ENCODE measurements at places on chromosomes 7 and 10.

- DNase-seq: no peak
These were observed 142.0 kb upstream of the PRKCQ start for GRCh38 chr10:6721964-6722615.

GRCh38 chr7:44802418-44803025 lies 6.0 kb downstream of the PPIA start:
- DNase-seq: no peak

GRCh38 chr7:31109751-31110150 lies 57.6 kb downstream of the ADCYAP1R1 start:
- DNase-seq: no peak

GRCh38 chr7:18648849-18649758 lies 153.6 kb downstream of the HDAC9 start:
- DNase-seq: no peak

- no peak for DNase-seq
These were observed 3.5 kb upstream of the GNGT1 start for GRCh38 chr7:93902777-93903423.

GRCh38 chr7:26458466-26459145 lies 166.9 kb downstream of the SNX10 start:
- DNase-seq: no peak

GRCh38 chr7:132354527-132354926 lies 221.7 kb downstream of the PLXNA4 start:
- DNase-seq: no peak

DNA sequence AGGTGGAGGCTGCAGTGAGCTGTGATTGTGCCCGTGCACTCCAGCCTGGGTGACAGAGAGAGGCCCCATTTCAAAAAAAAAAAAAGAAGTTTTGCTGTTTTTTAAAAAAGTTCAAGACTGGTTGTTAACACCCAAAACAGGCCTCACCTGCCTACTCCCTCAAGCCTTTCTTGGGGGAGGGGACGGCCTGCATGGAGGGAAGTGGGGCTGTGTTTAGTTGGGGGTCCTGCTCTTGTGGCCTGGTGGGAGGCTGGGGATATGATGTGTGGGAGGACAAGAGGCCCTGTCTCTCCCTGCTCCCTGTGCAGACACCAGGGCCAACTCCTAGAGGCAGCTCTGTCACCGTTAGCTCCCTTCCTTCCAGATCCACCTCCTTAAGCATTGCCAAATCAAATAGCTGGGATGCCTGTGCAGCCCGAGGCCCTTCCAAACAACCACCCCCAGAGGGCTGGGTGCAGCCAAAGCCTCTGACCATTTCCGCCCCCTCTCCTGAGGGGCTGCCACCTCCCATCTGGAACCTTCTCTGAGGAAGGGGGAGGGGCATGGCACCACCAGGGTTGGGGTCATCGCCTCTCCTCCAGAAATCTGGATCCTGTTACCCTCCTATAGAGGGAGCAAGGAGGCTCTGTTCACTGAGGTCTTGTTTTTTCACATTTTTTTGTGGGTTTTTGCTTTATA lies 32.9 kb upstream of the ANKRD2 start:
- no peak for DNase-seq

DNA sequence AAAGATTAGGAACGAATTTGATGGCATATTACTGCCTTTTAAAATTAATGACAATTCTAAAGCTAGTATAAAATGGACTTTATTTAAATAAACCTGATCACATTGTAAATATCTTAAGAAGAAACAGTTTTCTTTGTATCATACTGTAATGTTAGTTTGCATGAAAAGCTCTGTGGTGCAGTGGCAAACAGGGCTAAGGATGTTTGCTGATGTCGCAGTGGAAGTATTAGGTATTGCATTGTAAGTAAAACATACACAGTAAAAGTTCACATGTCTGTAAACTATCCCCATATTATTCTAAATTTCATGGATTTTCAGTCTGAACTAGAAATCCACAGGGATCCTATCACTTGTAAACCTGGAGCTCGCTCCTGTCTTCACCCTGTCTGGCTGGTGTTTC lies 252.6 kb upstream of the ZNF32 start:
- no peak for DNase-seq

DNA sequence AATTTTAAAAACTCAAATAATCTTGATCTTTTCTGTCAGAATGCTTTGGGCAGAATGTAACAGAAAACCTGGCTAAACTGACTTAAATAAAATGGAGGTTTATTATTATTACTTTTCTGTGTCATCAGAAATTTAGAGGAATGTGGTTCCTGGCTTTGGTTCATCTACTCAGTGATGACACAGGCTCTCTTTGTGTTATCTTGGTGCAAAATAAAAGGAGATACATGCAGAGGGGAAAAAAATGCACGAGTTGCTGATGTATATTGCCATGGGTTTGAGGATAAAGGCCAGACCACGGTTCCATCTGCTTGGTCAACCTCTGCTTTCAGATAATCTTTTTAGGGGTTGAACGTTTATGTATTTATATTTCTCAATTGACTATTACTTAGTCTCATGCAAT lies 181.4 kb downstream of the SUGCT start:
- DNase-seq: no peak

DNA sequence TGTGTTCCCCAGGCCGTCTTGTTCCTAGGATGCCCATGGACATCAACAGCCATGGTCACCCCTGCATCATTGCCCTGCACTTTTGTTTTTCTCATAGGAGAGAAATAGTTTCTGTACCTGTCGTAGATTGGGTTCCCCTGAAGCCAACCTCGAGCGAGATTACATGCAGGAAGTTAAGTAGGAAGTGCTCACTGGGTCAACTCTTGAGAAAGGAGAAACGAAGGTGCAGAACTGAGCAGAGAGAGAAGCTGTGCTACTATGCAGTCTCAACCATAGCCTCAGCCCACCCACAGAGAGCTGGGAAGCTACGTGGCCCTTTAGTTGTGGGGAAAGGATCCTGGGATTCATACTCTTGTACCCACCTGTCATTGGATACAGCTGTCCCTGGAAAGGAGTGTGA lies 165.2 kb downstream of the HERPUD2 start:
- no peak for DNase-seq

GRCh38 chr7:51640841-51641240 lies 324.2 kb upstream of the COBL start:
- no peak for DNase-seq

- DNase-seq: peak; percentile 74
These were observed 1.1 kb upstream of the ZNF503 start for GRCh38 chr10:75402486-75403143.

GRCh38 chr7:8190119-8190895 lies 71.7 kb downstream of the ICA1 start:
- peak; percentile 52 for DNase-seq

DNA sequence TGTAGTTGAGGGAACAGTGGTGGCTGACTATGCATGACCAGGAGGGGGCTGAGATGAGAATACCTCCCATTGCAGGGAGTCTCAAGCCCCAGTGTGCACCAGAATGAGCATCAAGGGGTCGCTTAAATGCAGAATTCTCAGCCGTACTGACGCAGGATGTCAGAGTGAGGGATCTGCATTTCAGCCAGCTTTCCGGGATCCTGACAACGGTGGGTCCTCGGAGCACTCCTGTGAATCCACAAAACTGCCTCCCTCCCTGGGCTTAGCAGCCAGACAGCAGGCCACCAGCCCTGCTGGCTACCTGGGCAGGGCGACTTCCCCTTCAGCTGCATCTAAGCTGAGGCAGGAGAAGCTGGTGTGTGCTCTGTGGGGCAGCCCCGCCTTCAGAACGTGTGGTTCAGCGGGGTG lies 21.8 kb upstream of the LOXL4 start:
- no peak for DNase-seq

- no peak for DNase-seq
These were observed 229.2 kb downstream of the TCERG1L start for GRCh38 chr10:131082201-131082850.

- DNase-seq: no peak
These were observed 262.8 kb upstream of the AOAH start for GRCh38 chr7:36986948-36987724.

DNA sequence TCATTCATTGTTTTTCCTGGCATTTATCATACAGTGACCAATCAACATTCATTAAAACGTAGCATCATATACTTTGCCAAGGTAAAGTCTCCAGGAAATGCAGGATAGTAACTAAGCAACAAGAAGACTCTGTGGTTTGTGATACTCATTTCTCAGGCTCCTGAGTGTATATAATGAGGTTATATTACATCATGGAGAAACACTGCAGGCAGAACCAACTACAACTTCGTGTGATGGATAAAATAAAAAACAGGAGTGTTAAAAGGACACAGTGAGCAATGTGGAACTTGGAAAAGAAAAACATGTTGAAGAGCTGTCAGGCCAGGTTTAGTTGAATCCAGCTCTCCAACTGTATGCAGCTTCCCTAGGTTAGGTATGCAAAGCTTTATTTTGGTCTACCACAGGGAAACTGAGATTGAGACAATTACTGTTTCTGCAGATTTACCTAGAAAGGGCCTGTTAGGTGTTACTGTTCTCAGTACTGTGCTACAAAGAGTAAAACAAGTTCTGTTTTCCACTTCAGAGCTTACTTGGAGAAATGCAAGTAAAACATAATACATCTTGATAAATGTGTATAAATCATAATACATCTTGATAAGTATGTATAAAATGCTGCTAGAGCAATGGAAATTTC lies 7.8 kb upstream of the CCNY start:
- DNase-seq: no peak

- DNase-seq: no peak
These were observed 56.7 kb downstream of the VSTM4 start for GRCh38 chr10:49058463-49059255.

DNA sequence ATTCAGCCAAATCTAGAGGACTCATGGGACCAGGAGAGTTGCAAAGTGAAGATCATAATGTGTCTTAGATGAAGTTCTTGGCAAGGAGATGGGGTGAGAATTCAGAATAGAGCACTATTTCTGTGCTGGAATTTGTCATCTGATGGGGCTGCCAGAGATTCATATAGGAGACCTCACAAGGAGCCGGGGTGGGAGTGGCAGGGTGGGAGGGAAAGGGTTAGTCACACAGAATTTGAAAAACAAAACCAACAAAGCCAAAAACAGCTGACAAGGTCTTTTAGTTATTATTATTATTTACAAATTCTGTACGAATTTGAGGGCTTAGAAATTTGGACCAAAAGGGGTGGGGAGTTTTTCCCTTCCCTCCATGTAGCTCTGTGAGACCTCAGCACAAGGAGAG lies 1.7 kb downstream of the SLC13A1 start:
- DNase-seq: no peak

DNA sequence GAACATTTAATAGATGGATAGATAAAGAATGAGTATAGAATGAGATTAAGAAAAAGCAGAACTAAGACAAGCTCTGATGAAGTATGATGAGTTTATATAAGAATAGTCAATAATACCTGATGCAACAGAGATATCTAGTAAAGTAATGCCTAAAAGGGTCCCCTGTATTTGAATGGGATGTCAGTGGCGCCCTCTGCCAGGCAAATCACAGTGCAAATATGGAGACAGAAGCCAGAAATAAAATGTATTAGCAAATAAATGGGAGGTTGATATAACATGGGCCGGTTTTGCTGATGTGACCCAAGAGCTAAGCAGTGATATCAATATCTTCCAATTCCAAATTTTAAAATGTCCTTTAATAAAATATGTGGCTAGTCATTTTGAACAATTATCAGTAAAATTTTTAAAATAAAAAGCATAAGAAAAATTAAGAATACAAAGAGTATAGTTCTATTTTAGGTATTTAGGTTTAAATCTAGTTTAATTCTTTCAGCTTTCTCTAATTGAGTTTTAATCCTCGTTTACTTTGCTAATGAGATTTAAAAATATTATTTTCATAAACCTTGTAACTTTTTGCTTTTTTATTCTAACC lies 62.6 kb downstream of the ADK start:
- no peak for DNase-seq

- no peak for DNase-seq
These were observed 67.5 kb upstream of the IGFBP3 start for GRCh38 chr7:45988405-45989057.

DNA sequence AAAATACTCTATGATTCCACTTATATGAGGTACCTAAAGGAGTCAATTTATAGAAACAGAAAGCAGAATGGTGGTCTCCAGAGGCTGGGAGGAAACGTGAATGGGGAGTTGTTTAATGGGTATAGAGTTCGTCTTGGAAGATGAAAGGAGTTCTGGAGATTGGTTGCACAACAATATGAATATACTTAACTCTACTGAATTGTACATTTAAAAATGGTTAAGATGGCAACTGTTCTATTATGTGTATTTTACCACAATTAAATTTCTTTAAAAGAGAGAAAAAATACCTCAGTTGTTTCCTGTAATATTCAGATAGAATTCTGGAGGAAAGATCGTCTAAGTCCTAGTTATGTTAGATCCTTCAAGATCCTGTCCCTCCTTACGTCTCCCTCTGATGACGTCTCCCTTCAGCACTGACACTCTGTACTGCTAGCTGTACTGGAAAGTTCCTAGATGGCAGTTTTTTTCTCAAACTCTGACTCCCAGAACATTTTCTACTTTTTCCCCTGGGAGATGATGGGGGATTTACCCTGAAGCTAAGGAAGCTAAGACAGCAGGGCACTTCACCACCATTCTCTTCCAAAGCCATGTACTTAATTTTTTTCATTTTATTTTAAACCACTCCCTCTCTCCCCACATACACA lies 53.2 kb upstream of the CAV2 start:
- no peak for DNase-seq

GRCh38 chr10:106761906-106762305 lies 402.6 kb downstream of the SORCS1 start:
- DNase-seq: no peak

DNA sequence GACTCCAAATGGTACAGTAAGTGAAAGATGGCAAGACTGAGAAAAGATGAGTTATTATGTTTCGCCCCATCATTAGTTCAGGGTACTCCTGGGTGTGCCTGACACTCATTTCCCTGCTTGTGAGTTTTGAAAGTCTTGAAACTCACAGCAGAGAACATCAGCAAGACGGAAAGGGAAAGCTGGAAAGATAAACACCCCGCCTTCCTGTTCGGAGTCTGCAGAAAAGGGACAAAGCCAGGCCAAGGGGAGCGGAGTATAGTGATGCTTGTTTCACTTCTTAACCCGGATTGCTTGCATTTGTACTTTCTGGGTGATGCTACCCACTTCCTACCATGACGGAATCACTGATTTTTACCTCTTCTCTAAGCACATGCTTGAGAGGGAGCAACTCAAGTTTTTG lies 294.5 kb downstream of the FRMD4A start:
- no peak for DNase-seq

- DNase-seq: no peak
These were observed 108.9 kb downstream of the DNAH11 start for GRCh38 chr7:21651697-21652096.

DNA sequence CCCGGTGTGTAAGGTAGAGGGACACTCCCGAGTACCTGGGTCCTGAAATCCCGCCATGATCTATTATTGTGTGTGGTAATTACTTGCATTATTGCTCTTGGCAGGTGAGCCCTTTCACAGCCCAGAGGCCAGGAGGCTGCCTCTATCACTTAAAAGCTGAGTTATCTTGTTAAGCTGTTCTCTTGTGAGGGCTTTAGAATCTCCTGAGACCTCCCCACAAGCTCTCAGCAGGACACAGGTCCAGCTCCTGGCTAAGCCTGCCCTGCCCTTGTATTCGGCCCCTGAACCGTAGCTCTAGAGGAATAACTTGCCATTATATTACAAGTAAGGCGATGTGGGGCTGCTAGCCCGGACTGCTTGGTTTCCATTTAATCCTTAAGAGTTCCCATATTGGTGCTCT lies 13.9 kb downstream of the SND1 start:
- DNase-seq: no peak

- DNase-seq: no peak
These were observed 17.6 kb downstream of the SLC29A4 start for GRCh38 chr7:5300366-5300765.

GRCh38 chr10:61673360-61673759 lies 10.6 kb downstream of the CABCOCO1 start:
- DNase-seq: no peak

- no peak for DNase-seq
These were observed 4.0 kb upstream of the OAT start for GRCh38 chr10:124422742-124423141.

- DNase-seq: no peak
These were observed 279.7 kb downstream of the USP6NL start for GRCh38 chr10:11331726-11332125.
